ENCODE measurements at places on chromosomes 4 and X.

GRCh38 chrX:104310657-104311254 lies 56.0 kb upstream of the ESX1 start:
- no peak for DNase-seq

DNA sequence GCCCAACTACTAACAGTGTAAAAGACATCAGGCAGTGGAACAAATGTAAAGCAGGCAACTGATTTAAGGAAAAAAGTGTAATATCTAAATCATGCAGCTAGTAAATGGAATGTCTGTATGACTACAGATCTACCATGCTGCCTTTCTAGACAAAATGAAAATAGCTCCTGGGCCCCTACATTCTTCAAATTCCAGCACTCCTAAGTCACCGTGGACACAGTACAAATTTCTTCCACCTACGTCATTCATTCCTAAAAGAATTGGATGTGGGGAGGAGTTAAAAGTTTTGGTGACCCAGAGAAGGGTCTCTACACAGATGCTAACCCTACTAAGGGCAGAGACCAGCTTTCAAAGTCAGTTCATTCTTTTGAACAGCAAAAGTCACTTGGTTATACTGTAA lies 137.2 kb upstream of the ARHGEF9 start:
- DNase-seq: peak; percentile 17

DNA sequence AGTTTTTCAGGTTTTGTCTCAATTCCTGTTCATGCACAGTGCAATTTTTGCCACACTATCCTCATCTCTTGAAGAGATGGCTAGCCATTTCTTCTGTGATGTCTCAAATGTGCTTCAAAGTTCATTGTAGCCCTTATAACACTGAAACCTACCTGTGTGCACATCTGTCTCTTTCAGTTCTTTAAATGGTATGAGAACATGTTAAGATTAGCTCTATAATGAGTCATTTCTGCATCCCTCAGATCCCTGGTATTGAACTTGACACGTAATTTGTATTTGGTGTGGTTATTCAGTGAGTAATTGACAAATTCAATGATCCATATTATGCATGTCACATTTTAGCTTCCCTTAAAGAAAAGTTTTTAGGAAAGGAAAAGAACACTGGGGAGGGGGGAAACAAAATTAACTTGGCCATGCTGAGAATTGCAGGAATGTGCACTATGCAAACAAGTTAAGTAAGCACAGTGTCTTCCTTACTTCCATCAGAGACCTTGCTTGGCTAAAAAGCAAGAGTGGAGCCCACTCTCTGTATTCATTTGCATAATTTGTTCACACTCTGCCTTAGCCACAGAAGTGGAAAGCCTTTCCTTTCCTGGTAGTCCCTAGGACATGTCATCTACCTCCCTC lies 659.8 kb upstream of the MAGEB2 start:
- DNase-seq: no peak

- no peak for DNase-seq
These were observed at the start of gene RIBC1 for GRCh38 chrX:53422861-53423306. Gene RIBC1 (plus strand): TSS chrX:53422873. CDS start chrX:53426277, 3,404 bp downstream.

- no peak for DNase-seq
These were observed 294.9 kb downstream of the BCOR start for GRCh38 chrX:39802908-39803307.

GRCh38 chr4:25343671-25344070 lies 31.1 kb downstream of the ZCCHC4 start:
- DNase-seq: peak; percentile 23

GRCh38 chrX:27622883-27623282 lies 32.7 kb downstream of the DCAF8L2 start:
- DNase-seq: no peak

- no peak for DNase-seq
These were observed 566.8 kb downstream of the PDHA2 start for GRCh38 chr4:96406742-96407141.

DNA sequence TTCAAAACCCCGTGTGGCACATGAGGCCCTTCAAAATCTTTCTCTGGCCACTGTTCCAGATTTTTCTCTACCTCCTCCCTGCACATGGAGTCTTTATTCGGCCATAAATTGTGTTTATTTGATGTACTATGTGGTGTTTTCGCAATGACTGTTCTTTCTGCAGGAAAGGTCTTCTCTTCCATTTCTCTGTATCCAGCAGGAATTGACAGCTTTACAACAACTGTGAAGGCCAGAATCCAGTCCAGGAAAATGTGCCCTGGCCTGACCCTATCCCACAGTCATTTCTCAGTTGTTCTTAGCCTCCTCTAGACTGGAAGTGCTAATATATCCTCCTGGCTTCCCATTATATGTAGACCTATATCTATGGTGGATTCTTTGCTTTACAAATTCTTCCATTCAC lies 191.4 kb downstream of the COL25A1 start:
- no peak for DNase-seq
